Muscle of leg (tissue), 16 donors: ENCODE measurements at places on chromosomes 7 and 10. TPM values are rescaled to one million over a fixed set of nuclear protein-coding genes. Genes with fewer than 3 reads are reported as not detected.

Gene VSTM2A
- polyA plus RNA-seq: not detected

GRCh38 chr7:105877736-105878135, 1.3 kb upstream of the ATXN7L1 start:
- DNase-seq: peak; percentile 14

Gene FAM24B
- 4.1 TPM for polyA plus RNA-seq

DNA sequence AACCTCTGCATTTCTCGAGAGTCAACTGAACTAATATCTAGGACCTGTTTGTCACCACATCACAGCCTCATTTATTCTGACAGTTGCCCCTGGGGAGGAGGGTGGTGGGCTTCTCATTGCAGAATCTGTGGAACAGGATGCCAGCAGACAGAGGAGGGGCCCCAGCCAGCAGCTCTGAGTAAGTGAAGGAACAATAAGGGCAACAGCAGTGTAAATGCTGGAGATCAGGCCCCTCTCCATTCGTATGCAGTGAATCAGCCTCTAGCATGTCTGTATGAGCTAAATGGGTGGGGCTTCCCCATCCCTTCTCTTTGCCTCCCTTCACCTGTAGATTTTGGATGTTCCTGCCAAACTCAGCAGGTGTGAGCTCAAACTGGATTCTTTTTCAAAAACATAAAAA, 7.7 kb upstream of the CPVL start:
- no peak for DNase-seq

GRCh38 chr10:42939237-42939636, 137.6 kb upstream of the RET start:
- peak; percentile 42 for DNase-seq

GRCh38 chr7:122311734-122312450, 7.3 kb upstream of the FEZF1 start:
- no peak for DNase-seq

Gene SORCS3
- polyA plus RNA-seq: not detected

Gene TET1
- polyA plus RNA-seq: 6.5 TPM

GRCh38 chr7:55306331-55306730, 58.8 kb upstream of the LANCL2 start:
- peak; percentile 50 for DNase-seq

GRCh38 chr10:131485732-131486131, 174.2 kb upstream of the TCERG1L start:
- no peak for DNase-seq

DNA sequence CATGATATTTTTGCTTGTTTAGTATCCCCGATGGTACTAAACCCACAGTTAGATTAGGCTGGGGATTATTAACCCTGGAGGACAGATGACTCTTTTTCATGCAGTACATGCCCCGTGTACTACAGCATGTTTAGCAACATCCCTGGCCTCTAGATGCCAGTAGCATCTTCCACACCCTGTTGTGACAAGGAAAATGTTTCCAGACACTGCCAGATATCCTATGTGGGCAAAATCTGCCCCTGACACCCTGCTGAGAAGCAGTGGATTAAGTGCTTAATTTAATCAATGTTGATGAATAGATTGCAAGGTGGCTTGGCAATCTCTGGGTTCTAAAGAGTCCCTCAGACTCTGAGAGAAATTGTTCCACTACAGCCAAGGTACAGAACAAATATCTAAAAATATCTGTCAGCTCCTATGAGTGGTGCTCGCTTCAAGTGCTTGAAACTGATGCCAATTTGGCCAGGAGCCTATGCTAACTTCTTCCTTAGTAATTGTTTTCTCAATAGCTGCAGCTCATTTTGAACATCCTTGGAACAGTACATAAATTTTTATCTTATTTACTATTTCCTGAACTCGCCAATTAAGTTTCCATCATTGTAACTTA, 247.0 kb downstream of the SORCS1 start:
- peak; percentile 28 for DNase-seq

DNA sequence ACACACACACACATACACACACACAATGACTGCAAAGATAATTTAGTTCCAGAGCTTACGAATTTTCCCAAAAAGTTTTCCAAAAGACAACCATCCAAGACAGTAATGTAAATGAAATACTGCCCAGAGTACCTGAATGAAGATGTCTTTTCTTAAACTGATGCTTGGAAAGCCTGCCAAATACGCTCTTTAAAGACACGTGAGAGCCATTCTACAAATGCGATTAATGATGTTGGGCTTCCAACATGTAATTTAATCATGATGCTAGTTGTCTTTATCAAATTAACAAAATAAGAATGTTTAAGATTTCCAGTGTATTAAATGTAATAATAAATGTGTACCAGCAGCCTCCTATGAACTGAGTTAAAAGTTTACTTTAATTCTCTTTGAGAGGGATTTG, 11.1 kb downstream of the ERCC6 start:
- DNase-seq: no peak

Gene FKBP6
- 0.20 TPM for polyA plus RNA-seq

DNA sequence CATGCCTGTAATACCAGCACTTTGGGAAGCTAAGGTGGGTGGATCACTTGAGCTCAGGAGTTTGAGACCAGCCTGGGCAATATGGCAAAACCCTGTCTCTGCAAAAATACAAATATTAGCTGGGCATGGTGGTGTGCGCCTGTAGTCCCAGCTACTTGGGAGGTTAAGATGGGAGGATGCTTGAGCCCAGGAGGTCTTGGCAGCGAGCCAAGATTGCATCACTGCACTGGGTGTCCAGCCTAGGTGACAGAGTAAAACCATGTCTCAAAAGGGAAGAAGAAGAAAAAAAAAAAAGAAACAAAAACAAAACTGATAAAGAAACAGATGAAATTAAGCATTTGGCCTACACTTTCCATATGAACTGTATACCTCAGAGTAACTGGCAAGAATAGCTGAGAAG, 319.2 kb downstream of the PARD3 start:
- no peak for DNase-seq

GRCh38 chr10:80405626-80406025, 2.7 kb upstream of the PRXL2A start:
- peak; percentile 81 for DNase-seq
